Nasal cavity respiratory epithelium epithelial cell of viscerocranial mucosa (primary cell): ENCODE measurements at places on chromosomes 11 and 22. TPM values are rescaled to one million over a fixed set of nuclear protein-coding genes. Genes with fewer than 3 reads are reported as not detected.

Gene KRTAP5-8
- total RNA-seq = not detected in 2 replicates

Gene FOLR2
- total RNA-seq = not detected in 2 replicates

Gene DPP3
- total RNA-seq = 62.5 and 70.9 TPM in 2 replicates

Gene FGF19
- total RNA-seq = under 0.01 TPM in 1 of 2 replicates, not detected in the other

Gene TBX1
- total RNA-seq = 7.9 and 9.8 TPM in 2 replicates

Gene OR51E2
- not detected in 2 replicates for total RNA-seq

Gene FJX1
- 28.0 and 33.4 TPM in 2 replicates for total RNA-seq

Gene C11orf65
- total RNA-seq = 1.2 and 2.1 TPM in 2 replicates

Gene CCDC88B
- total RNA-seq = 2.1 and 2.7 TPM in 2 replicates

Gene LARGE2
- total RNA-seq = 6.5 and 8.3 TPM in 2 replicates

Gene C22orf42
- total RNA-seq = not detected in 2 replicates
